Endodermal cell (in vitro differentiated cells): ENCODE measurements at places on chromosomes 6 and 20.

DNA sequence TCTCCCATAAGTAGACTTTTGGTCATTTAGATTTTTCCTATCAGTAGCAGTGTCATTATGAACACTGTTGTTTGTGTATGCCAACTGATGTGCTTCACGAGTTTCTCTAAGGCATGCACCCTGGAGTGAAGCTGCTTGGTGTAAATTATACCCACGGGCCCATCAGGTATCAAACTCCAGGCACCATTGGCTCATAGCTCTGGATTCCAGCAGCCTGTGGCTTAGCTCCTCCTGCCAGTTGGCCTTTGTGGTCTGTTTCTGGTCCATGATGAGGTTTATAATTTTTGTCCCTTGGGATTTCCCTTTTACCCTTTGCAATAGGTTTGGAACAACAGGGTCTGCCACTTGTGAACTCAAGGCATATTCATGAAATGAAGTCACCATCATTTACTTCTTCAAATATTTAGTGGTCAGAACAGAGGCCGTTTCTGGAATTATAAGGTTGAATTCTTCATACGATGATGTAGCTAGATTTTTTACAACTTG is 350.5 kb downstream of the PRL start:
- DNase-seq, result no peak

DNA sequence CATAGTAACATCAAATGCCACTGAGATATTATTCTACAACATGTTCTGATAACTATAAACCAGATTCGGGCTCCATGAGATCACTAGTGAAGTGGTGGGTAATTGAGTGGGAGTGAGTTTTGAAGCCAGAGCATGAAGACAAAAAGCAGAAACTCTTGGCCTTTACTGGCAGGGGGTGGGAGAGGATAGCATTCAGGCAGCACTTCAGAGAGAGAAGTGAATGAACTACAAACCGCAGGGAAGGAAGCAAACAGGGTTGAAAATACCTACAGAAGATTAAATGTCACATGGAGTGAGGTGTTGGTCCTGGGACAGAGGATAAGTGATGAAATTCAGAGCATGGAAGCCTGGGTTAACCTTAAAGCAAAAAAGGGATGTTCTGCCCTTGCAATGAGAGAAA is 250.0 kb downstream of the EPM2A start:
- no peak for DNase-seq

DNA sequence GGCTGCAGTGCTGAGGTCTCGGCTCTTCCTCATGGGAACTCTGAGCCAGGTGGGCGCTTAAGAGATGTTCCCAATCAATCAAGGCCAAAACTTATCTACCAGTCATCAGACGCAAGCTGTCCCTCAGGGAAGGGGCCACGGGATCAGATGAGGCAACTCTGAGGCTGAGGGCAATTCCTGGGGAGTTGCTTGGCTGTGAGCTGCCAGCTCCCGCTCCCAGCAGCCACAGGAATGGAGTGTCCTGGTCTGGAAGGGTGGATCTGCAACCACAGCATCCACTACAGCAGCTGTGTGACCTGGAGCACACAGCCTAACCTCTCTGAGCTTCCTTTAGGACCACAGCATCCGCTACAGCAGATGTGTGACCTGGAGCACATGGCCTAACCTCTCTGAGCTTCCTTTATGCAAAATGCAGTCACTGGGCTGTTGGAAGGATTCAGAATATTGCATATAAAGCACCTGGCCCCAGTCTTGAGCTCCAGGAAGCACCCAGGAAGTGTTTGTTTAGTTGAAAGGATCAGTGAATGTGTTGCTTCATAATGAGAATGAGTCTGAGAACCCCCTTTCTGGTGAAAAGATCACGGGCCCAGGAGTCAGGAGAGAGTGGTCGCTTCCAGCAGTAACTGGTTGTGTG is 60.9 kb downstream of the TFAP2C start:
- no peak for DNase-seq

GRCh38 chr20:50200482-50201104 is 10.0 kb downstream of the CEBPB start:
- DNase-seq, result peak; percentile 43

DNA sequence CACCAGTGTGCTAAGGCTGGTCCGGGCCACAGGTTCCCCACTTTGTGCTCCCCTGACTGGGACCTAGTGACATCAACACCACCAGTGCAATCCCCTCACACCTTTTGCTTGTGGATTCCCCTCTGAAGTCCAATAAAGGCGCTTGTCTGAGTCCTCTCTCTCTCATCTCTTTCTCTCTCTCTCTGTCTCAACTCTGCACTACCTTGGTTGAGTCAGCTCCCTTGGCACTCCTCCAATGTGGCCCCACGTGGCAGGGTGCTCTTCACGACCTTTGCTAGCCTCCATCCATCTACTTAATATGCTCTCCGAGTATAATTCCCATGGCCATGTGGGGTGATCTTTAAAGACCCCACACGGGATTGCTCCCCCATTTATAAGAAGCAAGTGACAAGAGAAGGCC is 385.0 kb downstream of the CD83 start:
- DNase-seq, result no peak

DNA sequence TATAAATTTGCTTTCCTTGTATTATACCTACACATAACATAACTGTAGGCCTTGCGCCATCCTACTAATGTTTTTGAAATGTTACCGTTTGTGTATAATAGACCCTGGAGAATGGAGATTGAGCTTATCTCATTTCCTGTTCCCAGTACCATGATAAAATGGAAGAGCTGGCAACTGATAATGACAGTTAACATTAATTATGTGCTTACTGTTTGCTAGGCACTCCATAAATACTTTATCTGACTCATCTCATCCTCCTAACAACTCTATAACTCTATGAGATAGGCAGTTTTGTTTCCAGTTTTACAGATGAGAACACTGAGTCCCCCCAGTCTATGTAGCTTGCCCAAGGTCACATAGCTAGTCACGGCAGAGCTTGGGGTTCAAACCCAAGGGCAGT is 396.7 kb downstream of the SYNE1 start:
- DNase-seq, result no peak

DNA sequence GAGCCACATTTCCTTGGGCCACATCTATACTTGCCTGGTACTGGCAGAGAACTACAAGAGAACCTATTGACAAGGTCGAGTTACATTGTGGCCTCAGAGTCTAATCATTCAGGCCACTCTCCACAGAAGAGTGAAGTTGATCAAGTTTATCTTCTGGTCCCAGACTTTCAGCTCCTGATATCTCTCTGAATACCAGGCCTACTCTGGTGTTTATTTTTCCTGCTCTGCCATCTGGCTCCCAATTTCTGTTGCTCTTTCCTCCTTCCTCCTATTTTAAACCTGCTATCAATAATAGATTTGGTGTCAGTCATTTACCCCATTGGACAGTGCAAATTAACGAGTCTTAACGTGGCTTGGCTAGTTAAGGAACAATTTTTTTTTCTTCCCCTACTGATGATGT is 46.6 kb downstream of the SCGN start:
- no peak for DNase-seq

DNA sequence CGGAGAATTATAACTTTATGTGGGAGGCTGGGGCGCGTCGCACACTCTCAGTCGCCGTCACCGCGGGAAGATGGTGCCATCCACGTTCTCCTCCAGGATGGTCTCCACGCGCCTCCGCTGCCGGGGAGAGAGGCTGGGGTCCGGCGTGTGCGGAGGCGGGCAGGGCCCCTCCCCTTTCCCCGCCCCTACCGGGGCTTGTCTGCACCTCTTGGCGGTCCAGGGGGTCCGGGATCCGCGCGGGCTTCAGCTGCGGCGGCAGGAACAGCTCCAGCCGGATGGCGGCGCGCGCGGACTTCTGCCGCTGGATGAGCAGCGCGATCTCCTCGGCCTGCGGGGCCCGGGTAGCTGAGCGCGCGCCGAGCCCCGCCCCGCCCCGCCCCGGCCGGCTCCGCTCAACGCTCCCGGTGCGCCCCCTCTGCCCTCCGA is 807 bp downstream of the LKAAEAR1 start:
- peak; percentile 94 for DNase-seq

DNA sequence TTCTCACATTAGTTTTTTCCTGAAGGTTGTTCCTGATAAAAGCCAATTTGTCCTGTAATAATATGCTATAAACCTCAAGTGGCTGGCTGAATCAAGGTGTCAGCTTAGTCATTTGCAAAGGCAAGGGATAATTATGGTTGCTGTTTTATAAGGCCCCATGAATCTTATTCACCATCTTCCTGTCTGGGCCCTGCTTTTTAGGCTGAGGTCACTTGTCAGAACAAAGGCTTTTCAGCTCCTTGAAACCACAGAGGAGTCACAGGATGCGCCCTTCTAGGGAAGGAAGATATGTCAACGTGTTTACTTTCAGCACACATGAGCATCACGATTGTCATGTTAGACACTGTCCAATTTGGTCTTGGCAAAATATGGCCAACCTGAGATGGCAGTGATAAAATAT is 64.8 kb upstream of the NAA20 start:
- DNase-seq, result no peak

GRCh38 chr20:37733416-37733815 is 39.6 kb downstream of the CTNNBL1 start:
- no peak for DNase-seq

GRCh38 chr6:43916924-43917877 is 147.2 kb downstream of the VEGFA start:
- no peak for DNase-seq

- DNase-seq, result no peak
These were observed 56.4 kb upstream of the NNAT start for GRCh38 chr20:37464611-37465010.

DNA sequence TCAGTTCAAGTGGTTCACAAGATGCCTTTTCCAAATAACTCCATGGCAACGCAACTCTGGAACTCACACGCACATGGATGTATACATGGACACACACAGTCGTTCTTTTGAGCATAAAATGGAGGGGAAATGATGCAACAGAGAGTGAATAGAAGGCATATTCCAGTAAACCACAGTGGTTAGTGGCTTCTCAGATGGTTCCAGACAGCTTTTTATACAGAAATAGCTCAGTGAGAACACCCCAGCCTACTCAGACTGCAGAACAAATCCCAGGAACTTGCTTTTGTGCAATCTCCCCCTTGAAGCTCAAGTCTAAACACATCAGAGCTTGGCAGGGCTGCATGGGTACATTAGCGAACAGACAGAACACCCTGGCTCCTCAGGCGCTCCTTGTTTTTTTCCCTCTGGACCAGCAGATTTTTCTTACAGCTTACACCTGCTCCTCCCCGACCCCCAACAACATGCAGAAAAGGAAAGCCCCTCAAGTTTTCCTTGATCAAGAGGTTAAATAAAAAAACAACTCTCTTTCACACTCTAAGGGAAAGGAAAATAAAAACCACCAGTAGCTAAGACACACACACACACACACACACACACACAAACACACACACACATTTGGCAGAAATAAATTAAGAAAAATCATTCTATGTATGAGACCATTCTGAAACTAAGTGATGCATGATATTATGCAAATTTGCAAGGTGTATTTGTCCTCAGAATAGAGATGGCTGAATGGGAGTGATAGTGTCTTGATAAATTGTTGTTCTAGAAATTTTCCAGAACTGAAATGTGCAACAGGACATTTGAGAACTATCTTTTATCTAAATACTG is 51.2 kb upstream of the RANBP9 start:
- DNase-seq, result no peak

GRCh38 chr6:27002447-27002846 is 245.1 kb upstream of the PRSS16 start:
- no peak for DNase-seq

GRCh38 chr6:71513036-71513435 is 224.4 kb downstream of the OGFRL1 start:
- DNase-seq, result no peak

DNA sequence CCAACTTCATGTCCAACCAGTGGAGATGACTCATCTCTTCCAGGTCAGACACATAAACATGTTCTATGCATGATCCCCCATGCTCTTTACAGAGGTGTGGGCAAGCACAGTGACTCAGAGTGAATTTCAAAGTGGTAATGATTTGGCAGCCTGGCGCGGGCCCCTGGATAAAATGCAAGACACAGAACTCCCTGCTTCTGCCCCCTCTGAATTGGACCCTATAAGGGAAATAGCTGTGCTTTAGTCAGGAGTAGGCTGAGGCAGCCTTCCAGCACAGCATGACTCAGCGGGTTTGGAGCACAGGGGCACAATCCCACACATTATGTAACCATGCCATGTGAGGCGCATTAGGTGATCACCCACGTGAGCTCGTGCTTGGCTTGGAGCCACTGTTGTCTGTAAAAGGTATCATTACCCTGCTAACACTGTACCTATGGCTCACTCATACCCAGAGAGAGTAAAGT is 127.4 kb downstream of the C6orf118 start:
- DNase-seq, result no peak

DNA sequence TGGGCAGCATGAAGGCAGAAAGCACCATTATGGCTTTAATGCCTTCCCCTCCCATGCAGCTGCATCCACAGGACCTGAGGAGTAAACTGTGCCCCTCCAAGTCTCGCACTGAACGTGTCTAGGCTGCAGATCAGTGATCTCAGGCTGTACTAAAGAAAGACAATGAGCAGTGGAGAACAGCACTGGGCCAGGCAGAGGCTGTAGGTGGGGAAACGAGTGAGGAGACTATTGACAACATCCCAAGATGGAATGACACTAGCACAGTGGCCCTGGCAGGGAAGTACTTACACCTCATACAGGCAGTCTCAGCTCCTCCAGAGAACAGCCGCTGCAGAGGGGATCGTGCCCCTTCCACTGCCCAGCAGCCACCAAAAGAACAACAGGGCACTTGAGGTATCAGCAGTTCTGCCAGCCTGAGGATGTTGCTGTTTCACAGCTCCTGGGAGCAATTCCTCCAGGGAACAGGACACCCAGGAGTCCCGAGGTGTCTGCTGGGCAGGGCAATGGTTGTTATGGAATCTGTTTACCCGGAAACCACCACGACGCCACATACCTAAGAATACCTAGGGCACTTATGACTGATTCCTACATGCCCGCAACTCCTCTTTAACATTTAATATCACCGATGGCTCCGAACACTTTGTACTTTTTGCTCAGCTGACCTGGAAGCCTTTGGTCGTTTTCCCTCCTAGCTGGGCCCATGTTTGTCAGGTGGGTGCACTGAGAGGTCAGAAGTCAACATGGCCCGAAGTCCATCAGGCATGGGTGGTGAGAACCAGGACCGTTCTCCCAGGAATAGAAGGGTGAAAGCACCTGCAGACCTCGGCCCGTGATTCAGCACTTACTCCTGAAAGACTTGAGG is 79.1 kb downstream of the SLC22A23 start:
- no peak for DNase-seq

DNA sequence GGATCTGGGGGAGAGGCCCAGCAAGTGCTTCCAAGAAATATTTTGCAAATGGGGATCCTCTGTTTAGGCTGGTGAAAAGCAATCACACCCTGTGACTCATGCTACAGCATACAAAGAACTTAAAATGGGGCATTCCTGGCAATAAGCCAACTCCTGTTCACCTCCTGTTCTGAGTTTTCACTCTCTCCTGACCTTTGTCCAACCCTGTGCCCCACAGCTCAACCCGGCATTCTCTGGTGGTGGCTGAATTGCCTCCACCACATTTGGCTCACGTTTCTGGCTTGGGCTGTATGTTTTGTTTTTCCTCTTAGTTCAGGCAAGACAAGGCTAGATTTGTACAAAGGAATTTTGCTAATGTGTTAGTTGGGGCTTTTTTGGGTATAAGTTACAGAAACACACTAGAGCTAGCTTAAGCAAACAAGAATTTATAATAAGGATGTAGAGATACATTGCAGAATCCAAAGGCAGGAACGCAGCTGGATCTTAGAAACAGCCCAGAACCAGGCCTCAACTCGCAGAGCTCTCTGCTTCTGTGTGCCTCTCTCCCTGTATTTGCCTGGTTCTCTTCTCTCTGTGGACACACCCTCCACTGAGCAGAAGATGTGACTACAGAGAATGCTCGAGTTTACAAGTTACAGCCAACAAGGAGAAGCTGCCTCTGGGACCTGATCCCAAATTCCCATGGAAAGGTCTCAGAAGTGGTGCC is 9.4 kb downstream of the ABCC10 start:
- no peak for DNase-seq
